ENCODE measurements at places on chromosomes 2 and 18. TPM values are rescaled to one million over a fixed set of nuclear protein-coding genes. Genes with fewer than 3 reads are reported as not detected.

- DNase-seq, result no peak
These were observed 40.8 kb downstream of the DSEL start for GRCh38 chr18:67475673-67476072.

DNA sequence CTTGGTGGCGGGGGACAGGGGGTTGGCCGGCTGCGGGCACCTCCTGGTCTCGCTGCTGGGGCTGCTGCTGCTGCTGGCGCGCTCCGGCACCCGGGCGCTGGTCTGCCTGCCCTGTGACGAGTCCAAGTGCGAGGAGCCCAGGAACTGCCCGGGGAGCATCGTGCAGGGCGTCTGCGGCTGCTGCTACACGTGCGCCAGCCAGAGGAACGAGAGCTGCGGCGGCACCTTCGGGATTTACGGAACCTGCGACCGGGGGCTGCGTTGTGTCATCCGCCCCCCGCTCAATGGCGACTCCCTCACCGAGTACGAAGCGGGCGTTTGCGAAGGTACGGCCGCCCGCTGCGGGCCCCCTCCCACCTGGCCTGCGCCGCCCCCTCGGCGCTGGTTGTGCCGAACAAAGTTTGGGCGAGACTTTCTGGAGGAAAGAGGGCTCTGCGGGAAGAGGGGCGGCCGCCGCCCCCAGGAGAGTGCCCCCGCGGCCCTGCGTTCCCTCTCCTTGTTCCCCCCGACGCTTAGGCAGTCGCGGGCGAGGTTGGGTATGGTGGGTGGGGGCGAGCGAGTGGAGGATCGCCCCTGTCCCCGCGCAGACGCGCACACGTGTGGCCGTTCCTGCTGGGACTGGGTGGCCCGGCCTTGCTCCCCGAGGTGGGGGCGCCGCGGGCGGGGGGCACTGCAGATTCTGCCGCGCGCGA, 866 bp downstream of the CRIM1 start:
- DNase-seq, result no peak

SERPINB11 gene
- polyA plus RNA-seq, result not detected

ADAM23 gene
- 7.6 TPM for polyA plus RNA-seq

- no peak for DNase-seq
These were observed 36.4 kb downstream of the LANCL1 start for GRCh38 chr2:210440206-210440605.

LIPG gene
- polyA plus RNA-seq, result 54.3 TPM

DNA sequence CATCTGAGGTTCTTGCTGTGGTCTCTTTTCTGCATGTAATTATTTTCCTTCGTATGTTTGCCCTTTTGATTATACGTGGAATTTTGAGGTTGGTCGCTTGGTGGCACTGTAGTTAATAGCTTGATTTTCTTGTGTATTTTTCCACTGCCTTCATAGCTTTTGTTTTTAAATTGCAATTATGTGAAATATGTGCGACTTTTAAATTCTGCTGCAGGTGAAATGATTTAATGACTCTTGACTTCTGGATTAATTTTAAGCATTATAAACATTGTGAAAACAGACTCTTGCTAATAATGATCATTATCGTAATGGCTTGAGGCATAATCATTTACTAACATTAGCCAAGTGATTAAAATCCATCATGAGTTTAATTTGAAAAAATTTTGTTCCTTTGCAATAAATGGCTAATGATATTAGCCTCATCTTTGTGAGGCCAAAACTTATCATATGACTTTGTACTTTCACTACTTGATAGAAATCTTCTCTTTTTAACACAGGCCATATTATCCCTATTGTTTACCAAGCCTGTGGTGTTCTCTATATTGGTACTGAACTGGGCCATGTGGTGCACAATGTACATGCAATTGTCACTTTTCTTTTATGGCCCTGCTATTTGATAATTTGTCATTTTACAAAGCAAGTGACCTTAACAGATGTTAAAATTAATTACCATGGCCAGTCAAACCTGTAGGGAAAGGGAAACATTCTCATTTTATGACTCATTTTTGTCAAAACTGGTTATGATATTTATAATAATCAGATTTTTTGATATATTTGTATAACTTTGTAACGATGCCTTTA, 62.8 kb upstream of the NEUROD1 start:
- DNase-seq, result peak; percentile 52

DNA sequence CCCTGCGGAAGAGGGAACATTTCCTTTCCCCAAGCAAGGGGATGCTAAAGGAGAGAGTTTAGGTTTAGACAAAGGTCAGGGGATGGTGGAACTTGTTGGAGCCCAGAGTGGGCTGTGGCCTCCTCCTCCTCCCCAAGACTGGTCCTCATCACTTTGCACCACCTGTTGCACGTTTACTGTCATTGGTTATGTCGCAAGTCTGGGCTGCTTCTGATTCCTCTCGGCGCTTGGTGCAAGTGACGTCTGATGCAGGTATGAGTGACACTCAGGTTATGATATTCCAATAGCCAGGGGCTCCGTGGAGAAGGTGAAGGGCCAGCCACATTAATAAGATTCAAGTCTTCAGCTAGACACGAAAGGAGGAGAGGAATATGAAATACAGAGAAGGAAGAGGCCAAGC, 59.8 kb downstream of the TSN start:
- no peak for DNase-seq

- no peak for DNase-seq
These were observed at the start of gene GAREM2 for GRCh38 chr2:26172871-26173775. TSS of gene GAREM2 (plus strand) at chr2:26173088. CDS start at chr2:26173221, 133 bp downstream.

DNA sequence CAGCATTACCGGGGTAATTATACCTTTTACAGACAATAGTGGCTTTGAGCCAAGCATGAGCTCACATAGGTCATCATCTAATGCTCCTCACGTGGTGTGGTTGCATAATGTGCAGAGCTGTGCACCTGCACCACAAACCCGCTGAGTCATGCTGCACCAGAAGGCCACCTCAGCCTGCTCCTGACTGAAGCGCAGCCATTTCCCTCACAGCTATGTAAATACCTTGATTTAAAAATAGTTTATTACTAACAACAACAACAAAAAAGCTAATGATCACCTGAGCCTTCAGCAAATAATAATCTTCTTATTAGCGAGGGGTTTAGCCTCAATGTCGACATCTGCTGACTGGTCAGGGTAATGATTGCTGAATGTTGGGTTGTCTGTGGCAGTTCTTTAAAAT, 238.8 kb downstream of the MBD5 start:
- DNase-seq, result no peak

- DNase-seq, result no peak
These were observed 28.6 kb downstream of the TTC21B start for GRCh38 chr2:165924946-165925345.

CHST9 gene
- polyA plus RNA-seq, result 3.9 TPM

DNA sequence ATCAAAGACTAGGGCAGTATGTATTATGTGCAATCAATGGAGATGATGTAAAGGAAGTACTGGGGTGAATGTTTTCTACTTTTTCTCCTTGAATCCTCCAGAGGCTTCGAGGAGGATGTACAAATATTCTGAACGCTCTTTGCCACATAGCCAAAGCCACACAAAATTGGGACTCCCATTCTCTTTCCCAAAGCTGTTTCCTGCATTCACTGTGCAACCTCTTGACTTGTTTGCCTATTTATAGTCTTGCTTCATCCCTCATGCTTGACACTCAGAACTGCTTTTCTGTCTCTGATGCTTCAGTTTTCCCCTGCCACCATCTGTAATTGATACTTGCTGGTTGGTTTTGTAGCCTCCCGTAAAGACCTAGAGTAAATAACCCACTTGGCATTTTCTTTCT, 208.2 kb upstream of the RBMS1 start:
- DNase-seq, result no peak

DNA sequence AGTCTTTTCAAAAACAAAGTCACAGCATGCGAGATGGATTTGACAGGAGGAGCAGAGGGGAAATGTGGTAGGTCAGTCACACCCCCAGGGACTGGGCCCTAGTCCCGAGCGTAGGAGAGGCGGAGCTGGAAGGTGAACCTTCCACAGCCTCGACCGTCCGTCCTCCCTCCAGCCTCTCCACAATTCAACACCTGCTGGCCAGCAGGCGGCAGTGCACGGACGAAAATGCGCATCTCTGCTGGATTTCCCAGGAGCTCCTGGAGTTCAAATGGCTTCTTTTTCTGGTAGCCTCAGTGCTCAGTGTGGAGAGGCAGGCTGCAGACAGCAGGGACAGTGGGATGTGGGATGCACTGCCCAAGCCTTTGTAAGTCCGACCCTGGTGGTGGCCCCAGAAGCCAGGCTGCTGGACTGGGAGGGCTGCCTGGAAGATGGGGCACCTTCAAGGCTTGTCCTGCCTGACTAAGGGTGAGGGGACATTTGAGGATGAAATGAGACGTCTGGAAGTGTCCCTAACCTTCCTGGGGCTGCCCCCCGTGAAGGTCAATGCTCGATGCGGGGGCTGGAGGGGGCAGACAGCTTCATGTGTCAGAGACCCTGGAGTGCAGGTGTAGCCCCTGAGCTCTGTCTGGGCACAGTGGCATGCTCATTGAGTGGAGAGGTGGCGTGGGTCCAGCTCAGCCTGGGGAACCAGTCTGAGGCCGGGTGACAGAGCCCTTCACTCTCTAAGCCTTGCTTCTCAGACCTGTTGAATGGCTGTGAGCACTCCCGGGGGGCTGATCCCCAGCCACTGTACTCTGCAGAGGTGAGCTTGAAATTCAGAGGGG, 189.5 kb downstream of the TFCP2L1 start:
- no peak for DNase-seq

GRCh38 chr2:240814946-240815760, 4.9 kb downstream of the KIF1A start:
- no peak for DNase-seq

SEH1L gene
- 43.2 TPM for polyA plus RNA-seq

DNA sequence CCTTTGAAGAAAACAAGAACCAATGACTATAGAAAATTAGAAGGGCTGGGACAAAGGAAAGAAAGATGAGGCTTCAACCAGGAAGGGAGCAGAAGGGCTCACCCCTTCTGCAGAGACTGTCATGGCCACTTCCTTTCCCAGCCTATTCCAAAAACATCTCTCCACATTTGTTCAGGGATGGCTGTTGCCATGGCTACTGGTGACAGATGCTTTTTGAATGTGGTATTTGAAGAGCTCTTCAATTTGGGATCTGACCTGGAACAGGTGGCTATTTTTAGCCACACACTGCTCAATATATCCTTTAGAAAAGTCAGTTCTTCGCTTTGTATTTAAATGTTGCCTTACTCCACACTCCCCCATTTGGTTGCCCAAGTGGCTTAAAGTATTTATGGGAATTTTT, 64.1 kb upstream of the LCLAT1 start:
- DNase-seq, result no peak

DNA sequence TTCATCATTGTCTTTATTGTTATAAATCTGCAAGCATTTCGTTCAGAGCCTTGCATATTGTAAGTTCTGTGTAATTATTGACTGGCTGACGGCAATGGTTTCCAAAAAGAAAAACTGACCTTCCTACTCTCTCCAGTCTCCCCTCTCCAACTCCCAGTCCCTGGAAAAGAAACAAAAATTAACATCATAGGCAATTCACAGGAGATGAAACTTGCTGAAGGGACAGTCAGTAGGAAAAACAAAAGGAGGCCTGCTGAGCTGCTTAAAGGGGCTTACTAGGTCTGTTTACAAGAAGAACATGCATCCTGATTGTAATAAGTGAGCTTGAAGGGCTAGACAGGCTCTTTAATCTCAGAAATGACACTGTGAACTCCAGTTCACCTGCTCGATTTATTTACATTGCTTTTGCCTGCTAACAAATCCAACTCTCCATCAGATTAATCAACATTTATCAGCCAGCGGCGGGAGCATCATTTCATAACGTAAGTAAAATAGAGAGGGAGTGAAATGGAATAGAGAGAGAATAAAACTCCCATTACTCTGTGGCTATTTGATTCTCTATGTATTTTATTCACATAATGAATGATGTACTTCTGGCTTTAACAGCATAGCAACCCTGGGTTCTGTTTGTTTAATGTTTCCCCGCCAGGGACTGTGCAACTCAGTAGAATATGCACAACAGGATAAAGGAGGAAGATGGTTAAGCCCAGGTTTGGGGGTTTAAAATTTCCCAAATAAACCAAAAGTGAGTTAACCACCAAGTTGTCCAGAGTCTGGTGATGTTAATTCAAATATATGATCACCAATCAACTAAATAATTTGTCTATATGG, 256.7 kb upstream of the SETBP1 start:
- no peak for DNase-seq

GRCh38 chr18:36352384-36352783, 54.9 kb downstream of the FHOD3 start:
- DNase-seq, result no peak
